Thoracic aorta endothelial cell (primary cell): ENCODE measurements at places on chromosomes 12 and 14. TPM values are rescaled to one million over a fixed set of nuclear protein-coding genes. Genes with fewer than 3 reads are reported as not detected.

LPAR5 gene
- 0.13 TPM in 1 of 2 replicates, not detected in the other for total RNA-seq

GALNT16 gene
- 0.07 and 0.40 TPM in 2 replicates for total RNA-seq

RIMBP2 gene
- not detected in 2 replicates for total RNA-seq

DIO2 gene
- 0.07 and 0.13 TPM in 2 replicates for total RNA-seq

INSM2 gene
- total RNA-seq = not detected in 2 replicates

SIX6 gene
- total RNA-seq = not detected in 2 replicates

TBX3 gene
- total RNA-seq = 0.53 and 3.2 TPM in 2 replicates

BAZ2A gene
- 54.4 and 69.6 TPM in 2 replicates for total RNA-seq

LMNTD1 gene
- not detected in 2 replicates for total RNA-seq

ABCC9 gene
- total RNA-seq = under 0.01 and 0.07 TPM in 2 replicates

A2M gene
- total RNA-seq = 2.0 and 3.0 TPM in 2 replicates

RAP1B gene
- 295 and 323 TPM in 2 replicates for total RNA-seq

LRFN5 gene
- 0.07 and 0.13 TPM in 2 replicates for total RNA-seq

RNF212B gene
- not detected in 2 replicates for total RNA-seq
